Mesendoderm (in vitro differentiated cells): ENCODE measurements at places on chromosomes 1 and 21.

- DNase-seq = peak; percentile 82
These were observed 325.0 kb upstream of the ESRRG start for GRCh38 chr1:217048104-217048707.

GRCh38 chr1:114549137-114549536, 32.3 kb downstream of the BCAS2 start:
- no peak for DNase-seq

- DNase-seq = peak; percentile 52
These were observed 17.3 kb downstream of the CHD5 start for GRCh38 chr1:6162773-6163172.

DNA sequence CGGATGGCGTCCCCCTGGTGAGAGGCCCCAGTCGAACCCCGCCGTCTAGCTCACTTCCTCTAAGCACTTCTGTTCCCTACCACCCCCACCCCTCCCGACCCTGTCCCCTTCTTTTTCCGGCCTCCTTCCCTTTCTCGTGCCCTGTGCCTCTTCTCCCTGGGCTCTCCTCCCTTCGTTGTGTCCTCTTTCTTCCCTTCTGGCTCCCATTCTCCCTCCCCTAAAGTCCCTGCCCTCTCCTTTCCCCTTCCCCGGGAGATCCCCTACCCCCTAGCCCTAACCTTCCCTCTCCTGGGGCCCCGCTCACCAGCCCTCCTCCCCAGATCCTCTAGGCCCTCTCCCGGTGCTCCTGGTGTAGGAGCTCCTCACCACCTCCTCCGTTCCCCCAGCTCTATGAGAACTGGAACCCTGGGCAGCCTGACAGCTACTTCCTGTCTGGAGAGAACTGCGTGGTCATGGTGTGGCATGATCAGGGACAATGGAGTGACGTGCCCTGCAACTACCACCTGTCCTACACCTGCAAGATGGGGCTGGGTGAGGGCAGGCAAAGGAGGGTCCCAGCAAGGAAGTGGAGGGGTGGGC, 15.9 kb downstream of the BCAN start:
- DNase-seq = no peak

DNA sequence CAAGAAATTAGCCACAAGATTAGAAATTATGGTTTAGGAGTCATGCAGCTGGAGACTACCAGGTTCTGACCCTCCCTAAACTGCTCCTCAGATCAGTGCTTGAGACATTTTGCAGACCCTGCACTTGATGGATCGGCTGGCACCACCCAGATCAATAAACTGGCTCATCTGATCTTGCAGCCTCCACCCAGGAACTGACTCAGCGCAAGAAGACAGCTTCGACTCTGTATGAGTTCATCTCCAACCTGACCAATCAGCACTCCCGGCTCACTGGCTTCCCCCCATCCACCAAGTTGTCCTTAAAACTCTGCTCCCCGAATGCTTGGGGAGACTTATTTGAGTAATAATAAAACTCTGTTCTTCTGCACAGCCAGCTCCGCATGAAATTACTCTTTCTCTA, 40.0 kb downstream of the L1TD1 start:
- no peak for DNase-seq

DNA sequence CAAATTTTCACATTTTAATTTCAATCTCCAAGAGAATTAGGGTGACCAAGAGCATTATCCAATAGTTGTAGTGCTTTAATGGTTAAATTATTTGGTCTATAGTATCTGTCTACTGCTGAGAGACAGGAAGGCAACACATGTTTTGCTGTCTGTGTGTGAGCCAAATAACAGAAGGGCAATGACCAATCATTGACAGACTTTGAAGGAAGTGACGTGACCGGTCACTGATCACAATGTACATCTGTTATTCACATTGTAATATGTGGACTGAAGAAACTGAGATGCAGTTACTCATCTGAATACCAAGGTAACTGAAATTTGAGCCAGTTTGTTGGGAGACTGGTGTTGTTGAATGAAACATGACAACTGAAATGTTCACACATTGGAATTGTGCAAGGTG, 196.7 kb downstream of the LRRC40 start:
- DNase-seq = no peak

DNA sequence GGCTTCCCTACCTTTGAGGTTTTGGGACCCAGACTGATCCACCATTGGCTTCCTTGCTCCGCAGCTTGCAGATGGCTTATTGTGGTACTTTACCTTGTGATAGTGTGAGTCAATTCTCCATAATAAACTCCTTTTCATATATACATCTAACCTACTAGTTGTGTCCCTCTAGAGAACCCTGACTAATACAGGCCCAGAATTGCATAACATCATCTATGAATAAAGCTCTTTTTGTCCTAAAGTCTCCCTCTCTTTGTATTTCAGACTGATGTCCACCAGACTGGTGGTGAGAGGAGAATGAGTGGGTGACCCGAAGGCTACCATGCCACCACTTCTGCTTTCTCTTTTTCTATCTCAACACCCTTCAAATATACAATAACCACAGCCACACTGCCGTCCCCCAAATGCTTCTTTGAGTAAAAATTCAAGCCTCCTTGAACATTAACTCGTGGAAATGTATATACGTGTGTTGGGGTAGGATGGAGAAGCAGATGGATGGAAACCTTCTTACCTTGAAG, 265.7 kb downstream of the PTBP2 start:
- DNase-seq = no peak

DNA sequence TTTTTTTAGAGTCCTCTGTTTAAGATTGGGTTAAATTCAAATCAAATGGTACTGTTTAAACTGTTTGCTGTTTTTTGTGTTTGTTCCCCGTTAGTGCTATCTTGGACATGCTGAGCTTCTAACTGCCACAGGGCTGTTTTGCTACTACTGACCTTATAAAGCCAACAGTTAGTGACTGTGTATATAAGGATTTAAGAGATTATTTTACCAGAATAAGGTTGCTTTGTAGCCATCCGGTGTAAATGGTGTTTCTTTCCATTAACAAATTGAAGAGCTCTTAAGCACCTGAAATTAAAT, 37.0 kb downstream of the ZNF281 start:
- DNase-seq = no peak

- DNase-seq = no peak
These were observed 71.0 kb downstream of the ST6GALNAC5 start for GRCh38 chr1:76938304-76938703.

DNA sequence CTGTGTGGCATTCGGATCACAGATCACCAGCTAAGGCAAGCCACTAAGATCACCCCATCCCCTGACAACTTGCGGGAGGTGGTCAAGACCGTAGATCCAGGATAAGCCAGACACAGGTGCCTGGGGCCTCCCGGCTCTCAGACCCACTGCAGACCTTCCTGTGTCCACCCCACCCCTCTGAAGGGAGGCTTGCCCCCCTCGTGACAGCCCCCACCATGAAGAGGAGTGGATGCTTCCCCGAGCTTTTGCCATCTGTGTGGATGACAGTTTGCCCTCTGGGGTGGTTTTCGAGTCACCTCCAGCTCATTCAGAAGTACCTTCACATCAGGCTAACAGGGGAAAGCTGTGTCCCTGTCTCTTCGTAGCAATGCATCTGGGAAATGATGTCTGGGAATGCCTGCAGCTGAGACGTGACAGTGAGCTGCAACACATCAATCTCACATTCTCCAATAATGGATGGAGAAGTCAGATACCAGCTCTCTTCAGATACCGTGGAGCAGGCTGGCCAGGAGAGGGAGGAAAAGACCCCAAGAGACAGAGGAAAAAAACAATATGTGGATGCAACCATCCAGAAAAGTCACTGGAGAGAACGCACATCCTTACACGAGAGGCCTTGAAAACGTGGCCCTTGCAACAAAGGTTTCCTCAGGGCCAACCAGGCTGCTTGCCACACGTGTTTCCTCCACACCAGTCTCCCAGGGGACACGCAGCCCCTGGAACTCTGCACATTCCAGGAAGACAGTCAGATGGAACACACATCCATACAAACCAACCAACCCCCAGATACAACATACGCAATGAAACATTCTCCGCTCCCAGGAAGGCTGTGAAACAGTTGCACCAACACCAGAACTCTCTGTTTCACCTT, 20.4 kb upstream of the FHAD1 start:
- DNase-seq = no peak

GRCh38 chr1:55904541-55904940, 674.8 kb downstream of the PLPP3 start:
- peak; percentile 7 for DNase-seq

- peak; percentile 61 for DNase-seq
These were observed 4.0 kb downstream of the CASQ2 start for GRCh38 chr1:115764541-115764940.

- DNase-seq = no peak
These were observed 41.5 kb downstream of the DTL start for GRCh38 chr1:212077028-212077427.

GRCh38 chr1:240350910-240351331, 259.2 kb downstream of the FMN2 start:
- DNase-seq = no peak

DNA sequence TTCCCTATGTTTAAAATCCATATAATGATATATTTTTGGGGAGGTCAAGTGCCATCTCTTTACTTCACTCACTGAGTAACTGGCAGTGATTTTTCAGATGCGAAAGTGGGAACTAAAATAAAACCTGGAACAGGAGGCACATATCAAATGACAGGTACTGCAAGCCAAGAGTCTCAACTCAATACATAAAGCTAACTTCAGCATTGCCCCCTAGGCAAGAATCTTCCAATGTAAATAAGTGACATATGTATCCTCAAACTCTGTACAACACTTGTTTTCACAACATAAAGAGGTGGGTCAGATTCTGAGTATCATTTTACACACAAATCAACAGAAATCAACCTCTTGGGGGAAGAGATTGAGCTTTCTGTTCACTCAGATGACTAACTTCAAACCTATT, 18.1 kb downstream of the DCAF8 start:
- no peak for DNase-seq

DNA sequence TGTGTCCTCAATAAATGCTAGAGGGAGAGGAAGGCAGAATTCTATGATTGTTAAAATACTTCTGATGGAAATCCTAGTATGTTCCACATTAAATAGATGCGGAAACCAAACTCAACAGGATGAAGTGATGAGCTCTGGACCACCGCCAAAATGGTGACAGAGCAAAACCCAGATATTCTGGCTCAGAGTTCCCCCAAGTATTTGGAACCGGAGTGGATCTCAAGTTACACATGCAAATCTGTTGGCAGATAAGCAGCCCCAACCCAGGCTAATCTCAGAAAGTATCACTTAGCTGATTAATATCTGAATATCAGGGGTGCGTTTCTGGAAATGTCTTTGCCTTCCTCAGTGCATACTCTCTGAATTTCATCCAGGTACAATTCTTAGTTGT, 17.4 kb upstream of the GRHL3 start:
- no peak for DNase-seq

- DNase-seq = no peak
These were observed 12.6 kb downstream of the PKP1 start for GRCh38 chr1:201295861-201296260.

DNA sequence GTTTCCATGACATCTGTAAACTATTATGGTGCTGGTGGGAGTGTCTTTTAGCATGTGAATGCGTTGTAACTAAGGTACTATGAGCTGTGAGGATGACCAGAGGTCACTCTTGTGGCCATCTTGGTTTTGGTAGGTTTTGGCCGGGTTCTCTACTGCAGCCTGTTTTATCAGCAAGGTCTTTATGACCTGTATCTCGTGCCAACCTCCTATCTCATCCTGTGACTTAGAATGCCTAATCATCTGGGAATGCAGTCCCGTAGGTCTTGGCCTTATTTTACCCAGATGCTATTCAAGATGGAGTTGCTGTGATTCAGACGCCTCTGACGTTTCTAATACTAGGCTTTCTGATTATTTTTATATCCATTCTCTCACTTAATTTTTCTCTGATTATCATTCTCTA, 9.4 kb downstream of the NCAM2 start:
- no peak for DNase-seq

- no peak for DNase-seq
These were observed 13.6 kb upstream of the LYPLAL1 start for GRCh38 chr1:219159946-219160645.

- DNase-seq = no peak
These were observed 943 bp downstream of the ERRFI1 start for GRCh38 chr1:8025061-8025670.

DNA sequence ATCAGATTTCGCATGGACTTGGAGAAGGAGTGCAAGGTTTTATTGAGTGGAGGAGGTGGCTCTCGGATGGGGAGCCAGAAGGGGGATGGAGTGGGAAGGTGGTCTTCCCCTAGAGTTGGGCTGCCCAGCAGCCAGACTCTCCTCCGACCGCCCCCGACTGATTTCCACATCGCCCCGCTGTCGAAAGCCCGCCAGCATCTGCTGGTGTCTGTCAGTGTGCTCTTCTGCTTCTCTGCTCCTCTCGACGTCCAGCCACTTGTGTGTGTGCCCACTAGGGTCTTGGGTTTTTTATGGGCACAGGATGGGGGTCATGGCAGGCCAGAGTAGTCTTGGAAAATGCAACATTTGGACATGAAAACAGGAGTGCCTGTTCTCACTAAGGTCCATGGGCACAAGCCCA, 40.1 kb downstream of the EVA1C start:
- no peak for DNase-seq

- no peak for DNase-seq
These were observed 48.7 kb downstream of the EIF2D start for GRCh38 chr1:206563367-206564207.

DNA sequence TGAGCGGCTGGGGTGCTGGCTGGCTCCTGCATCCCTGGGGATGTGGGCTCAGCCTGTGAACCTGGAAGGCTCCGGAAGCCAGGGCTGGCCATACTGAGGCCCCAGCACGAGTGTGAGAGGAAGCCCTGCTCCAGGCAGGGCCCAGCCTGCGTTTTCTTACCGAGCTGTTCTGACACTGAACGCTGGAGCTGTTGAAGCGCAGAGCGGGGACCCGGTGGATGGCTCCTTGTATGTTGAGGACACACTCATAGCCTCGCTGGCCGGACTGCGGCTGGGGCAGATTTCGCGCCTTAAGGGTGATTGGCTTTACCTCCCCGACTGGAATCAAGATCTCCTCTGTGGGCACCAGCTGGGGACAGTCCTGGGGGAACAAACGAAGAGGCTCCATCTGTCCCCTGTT, 160.0 kb downstream of the PLXNA2 start:
- no peak for DNase-seq

GRCh38 chr1:182169203-182169602, 107.7 kb upstream of the ZNF648 start:
- no peak for DNase-seq

- no peak for DNase-seq
These were observed 142.0 kb downstream of the FOXD2 start for GRCh38 chr1:47579809-47580208.

DNA sequence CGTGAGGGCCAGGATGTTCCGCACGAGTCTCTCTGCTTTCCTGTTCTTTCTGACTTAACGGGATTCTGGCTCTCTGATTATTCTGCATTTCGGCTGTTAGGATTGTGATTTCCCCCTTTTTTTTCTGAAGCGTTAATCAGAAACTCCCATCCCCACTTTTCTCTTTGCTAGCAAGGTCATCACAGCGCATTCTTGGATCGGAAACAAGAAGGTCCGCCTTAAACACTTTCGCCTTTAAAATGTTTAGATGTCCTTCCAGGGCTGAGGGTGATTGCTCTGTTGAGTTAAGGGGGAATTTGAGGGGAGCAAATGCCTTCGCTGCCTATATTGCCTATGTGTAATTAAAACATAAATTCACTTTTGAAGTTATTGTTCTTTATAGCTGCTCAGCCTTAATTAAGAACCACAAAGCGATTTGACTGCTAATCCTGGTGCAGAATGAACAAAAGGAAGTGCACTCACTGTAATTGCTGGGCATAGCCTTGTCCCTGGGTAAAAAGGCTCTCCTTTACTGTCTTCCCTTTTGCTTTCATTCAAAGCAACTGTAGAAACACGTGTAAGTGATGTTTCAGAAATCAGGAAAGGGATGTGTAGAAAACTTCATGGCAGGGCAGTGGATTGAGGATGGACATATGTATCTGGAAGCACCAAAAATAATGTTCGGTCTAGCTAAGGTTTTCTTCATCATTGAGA, 1.2 kb downstream of the LAMC1 start:
- DNase-seq = no peak

GRCh38 chr1:20540281-20540680, 12.1 kb upstream of the FAM43B start:
- DNase-seq = no peak
